Neural progenitor cell (in vitro differentiated cells): ENCODE measurements at places on chromosomes 3 and 15. TPM values are rescaled to one million over a fixed set of nuclear protein-coding genes. Genes with fewer than 3 reads are reported as not detected.
A peak's percentile ranks its signal among the peaks of the same experiment; 100 is the strongest.

GRCh38 chr3:27963519-27963918, 241.4 kb upstream of the EOMES start:
- DNase-seq, result no peak

DNA sequence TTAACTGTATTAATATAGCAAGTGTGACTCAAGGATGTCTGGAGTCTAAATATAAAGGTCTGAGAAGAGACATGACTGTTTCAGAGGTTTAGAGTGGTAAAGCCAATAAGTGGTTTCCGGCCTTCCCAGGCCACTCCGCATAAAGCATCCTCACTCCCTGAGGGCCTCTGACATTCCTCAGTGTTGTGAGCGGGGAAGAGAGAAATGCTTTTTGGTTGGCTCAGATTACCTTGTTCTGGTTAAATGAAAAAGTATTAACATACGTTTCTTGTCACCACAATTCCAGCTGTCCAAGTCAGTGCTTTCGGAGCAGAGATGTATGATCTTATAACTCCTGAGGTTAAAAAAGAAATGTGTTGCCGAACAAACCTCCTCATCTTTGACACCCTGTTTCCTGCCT, 103.8 kb downstream of the RBMS3 start:
- DNase-seq, result peak; percentile 8

GRCh38 chr3:3227640-3228039, 48.1 kb upstream of the CRBN start:
- DNase-seq, result no peak

GRCh38 chr3:47874913-47875312, 72.0 kb downstream of the DHX30 start:
- DNase-seq, result peak; percentile 39

DNA sequence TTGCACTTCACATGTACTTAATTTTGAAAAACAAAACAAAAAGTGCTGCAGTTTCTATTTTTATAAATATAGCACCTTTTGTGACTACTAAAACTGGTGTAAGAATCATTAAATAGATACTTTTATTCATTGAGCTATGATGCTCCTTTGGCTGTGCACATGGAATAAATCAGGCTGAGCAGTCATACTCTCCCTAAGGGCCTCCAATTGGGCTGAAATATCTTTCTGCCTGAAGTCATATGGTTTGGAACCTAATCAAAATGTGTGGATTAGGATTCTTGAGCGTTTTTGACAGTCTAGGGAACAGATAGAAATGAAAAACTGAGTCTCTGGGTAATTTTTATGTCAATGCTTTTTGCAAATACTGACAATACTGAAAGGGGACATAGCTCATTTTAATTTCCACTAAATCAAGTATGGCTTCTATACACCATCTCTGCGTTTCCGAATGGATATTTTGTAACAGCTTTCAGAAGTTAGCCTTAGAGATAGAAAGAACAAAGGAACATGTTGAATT, 392.2 kb upstream of the ROBO1 start:
- DNase-seq, result no peak

DNA sequence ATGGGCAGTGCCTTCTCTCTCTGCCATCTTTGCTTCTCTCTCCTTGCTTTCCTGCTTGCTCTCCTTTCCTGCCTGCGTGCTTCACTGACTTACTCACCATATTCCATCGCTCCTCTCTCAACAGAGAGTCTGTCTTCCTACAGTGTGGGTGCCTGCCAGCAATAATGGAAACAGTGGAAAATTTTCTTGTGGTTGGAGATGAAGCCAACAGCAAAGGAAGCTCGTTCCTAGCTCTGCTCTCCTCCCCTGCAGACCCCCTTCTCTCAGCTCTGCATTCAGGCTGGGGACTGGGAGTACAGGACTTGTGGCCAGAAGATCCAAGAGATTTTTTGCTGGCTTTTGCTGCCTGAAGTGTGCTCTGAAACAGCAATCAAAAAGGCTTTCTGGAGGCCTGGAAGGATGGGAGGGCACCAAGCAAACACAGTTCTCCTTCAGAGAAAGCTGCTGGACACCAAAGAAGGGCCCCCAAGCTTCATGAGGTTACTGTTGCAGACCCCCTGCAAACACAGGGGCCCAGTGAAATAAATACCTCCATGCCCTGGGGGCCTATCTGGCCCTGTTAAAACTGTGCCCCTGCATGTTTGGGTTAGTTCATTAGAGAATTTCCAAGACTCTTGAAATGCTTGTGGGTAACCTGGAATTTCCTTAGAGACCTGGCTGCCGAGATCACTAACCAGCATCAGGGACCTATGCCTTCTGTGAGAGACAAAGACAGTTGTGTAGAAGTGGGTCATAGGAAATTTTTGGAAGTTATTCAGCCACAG, 149.9 kb upstream of the RASGRP1 start:
- DNase-seq, result no peak

DNA sequence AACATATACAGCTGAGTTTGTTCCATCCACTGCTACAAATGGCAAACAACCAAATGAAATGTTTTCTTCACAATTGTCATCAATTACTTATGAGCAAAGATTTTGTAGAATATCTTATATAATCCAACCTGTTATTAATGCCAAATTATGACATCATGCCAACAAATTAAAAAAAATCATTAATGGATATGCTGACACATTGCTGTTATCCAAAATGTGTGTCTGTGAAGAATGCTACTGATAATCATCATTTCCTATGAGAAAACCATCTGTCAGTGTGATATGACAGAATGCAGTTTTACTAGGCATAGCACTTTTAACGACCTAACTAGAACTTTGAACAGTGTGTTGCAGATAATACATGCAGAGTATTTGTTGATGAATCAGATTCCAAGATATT, 556.5 kb upstream of the KCNMB2 start:
- DNase-seq, result no peak

The PLSCR2 gene
- not detected in 2 replicates for total RNA-seq

The MAGI1 gene
- total RNA-seq, result 40.6 and 48.4 TPM in 2 replicates
